Naive B cell (primary cell): ENCODE measurements at places on chromosomes 2 and 18. TPM values are rescaled to one million over a fixed set of nuclear protein-coding genes. Genes with fewer than 3 reads are reported as not detected.

DNA sequence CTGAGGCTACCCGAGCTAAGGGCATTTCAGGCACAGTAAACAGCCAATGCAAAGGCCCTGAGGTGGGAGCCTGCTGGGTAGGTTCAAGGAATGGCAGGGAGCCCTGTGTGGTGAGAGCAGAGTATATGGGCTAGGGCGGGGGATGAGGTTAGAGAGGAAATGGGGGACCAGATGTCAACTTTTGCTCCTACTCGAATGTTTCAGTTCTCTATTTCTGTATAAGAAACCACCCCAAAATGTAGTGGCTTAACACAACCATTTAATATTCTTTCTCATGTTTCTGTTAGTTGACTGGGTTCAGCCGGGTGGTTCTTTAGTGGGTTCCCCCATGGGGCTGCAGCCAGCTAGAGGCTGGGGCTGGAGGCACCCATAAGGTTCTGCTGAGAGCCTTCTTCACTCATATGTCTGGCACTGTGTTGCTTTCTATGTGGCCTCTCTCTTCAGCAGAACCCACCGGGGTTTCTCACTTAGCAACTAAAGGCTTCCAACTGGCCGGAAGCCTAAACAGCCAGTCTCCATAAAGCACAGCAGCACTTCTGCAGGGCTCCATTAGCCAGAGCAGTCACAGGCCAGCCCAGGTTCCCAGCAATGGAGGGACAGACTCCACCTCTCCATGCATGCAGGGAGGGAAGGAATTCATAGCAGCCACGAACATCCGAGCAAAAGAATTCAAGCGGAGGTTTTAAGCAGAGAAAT lies 5.6 kb upstream of the ATOH8 start:
- H3K27me3 ChIP-seq = peaks cover 30% of the 10 kb centered on the region
- peak overlapping the region; percentile 20 for H3K4me3 ChIP-seq
- no peak overlapping the region for H3K27ac ChIP-seq
- peaks cover 59% of the 10 kb centered on the region for H3K4me1 ChIP-seq
- DNase-seq = peak; percentile 39

GRCh38 chr2:32743480-32744236 lies 115.8 kb downstream of the TTC27 start:
- H3K4me3 ChIP-seq = no peak overlapping the region
- H3K4me1 ChIP-seq = no peaks in the 10 kb centered on the region
- no peak for DNase-seq
- H3K36me3 ChIP-seq = peaks cover 37% of the 10 kb centered on the region

DNA sequence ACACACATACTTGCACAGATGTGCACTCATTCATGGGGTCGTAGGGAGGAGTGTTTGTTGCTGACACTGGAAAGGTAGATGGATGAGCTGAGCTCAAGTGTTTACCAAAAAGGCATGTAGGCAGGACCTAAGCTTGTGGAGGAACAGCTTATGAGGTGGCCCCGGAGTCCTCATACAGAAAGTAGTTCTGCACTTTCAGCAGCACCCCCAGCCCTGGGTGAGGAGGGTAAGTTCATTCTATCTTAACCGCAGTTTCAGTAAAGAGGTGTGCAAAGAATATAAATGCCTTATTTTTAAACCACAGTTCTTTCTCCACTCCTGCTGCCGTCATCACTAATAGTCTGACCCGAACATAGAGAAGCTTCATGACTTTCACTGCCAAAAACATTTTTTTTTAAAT lies 31.7 kb upstream of the RNF152 start:
- no peaks in the 10 kb centered on the region for H3K4me1 ChIP-seq
- no peak for DNase-seq
- H3K36me3 ChIP-seq = no peaks in the 10 kb centered on the region
- H3K4me3 ChIP-seq = no peak overlapping the region
- H3K27ac ChIP-seq = no peak overlapping the region
- peaks cover 12% of the 10 kb centered on the region for H3K27me3 ChIP-seq

ATP6V1B1 gene
- polyA plus RNA-seq = not detected

C2orf80 gene
- polyA plus RNA-seq = not detected

CYTIP gene
- 90.7 TPM for polyA plus RNA-seq

DNA sequence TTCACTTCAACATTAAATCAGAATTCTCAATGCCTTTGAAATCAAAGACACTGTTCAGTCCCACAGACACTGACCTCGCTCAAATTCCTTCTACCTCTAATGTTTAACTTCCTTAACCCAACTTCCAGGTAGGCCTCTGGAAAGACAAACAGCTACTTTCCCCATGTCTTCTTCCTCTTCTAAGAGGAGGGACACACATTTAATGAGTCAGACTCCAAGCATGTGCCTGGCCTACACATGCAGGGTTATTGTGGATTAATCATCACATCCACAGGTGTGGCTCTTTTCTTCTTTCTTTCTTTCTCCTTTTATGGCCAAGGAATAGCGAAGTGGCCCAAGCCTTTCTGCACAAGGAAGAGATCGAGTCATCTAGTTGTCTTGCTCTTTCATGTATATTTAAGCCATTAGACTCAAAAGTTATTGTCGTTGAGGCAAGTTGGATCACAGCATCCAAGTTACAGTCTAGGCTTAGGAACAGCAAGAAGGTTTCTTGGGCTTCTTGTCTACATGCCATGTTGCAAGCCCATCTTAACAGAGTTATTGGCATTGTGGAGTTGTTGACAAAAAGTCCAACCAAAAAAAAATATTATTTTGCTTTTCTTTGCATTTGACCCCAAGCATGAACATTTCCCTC lies 387.8 kb downstream of the IRS1 start:
- H3K27ac ChIP-seq = no peak overlapping the region
- DNase-seq = no peak
- H3K4me1 ChIP-seq = no peaks in the 10 kb centered on the region
- no peak overlapping the region for H3K4me3 ChIP-seq
- H3K27me3 ChIP-seq = peaks cover 15% of the 10 kb centered on the region
